ENCODE measurements at places on chromosomes 12 and 14.

GRCh38 chr12:12774791-12775190 is 10.7 kb upstream of the APOLD1 start:
- DNase-seq = no peak

DNA sequence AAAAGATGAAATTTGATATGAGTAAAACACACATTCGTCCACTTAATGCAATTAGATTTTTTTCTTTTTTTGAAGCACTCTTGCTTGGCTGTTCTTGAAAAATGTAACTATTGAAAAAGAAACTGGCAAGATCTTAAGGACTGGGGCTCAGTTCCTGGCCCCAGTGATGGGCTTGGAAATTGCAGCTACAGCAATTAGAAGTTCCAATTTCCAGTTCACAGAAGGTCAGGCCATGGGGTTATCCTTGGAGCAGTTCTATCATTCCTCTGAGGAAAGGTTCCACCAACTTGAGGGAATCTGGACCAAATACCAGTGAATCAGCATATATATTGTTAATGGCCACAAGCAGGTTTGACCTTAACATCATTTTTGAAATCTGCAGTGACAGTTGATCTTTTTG is 18.9 kb downstream of the IGF1 start:
- DNase-seq = no peak

DNA sequence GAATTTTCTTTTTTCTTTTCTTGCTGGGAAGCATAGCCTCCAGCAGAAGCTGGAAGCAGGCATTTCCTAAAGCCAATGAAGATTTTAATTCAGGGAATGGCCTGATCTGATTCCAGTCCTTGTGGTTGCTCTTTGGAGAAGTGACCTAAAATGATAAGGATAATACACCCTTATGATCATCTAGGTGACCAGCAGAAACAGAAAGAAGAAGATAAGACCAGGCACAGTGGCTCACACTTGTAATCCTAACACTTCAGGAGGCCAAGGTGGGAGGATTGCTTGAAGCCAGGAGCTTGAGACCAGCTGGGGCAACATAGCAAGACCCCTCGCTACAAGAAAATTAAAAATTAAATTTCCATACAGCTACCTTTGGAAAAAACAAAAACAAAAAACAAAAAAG is 51.2 kb downstream of the EEA1 start:
- no peak for DNase-seq

DNA sequence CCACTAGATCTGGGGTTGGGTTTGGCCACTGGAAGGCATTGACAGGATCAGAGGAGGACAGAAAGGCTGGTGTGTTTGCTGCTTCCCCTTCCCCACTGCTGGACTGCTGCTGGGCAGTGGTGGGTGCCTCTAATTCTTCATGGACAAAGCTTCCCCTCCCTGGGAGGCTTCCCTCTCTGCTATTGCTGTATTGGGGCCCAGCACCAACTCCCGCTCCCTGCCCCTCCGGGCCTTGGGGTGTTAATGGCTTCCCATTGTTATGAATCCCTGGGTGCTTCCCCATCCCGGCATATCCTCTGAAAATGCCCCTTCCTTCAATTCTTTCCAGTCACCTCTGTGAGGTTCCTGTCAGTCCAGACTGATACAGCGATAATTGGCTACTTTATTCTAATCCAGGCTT is 310.2 kb downstream of the GLT1D1 start:
- DNase-seq = no peak

DNA sequence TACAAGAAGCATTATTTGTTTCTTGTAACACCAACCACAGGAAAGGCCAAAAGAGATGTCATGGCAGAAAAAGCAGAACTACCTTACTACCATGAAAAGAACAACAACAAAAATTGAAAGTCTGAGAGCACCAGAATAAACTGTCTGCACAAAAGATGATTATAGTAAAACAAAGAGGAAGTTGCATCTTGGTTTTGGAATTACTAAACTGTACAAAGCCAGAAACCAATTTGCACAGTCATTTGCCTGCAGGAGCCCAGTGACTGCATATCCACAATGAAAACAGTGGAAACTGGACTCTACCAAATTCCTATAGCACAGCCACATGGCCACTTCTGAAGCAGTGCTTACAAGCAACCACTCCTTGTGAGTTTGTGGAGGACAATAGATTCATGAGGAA is 276.2 kb downstream of the SSPN start:
- no peak for DNase-seq

GRCh38 chr12:32069071-32069470 is 37.6 kb upstream of the BICD1 start:
- no peak for DNase-seq

- no peak for DNase-seq
These were observed 618.4 kb downstream of the SLC6A15 start for GRCh38 chr12:84294246-84294645.

DNA sequence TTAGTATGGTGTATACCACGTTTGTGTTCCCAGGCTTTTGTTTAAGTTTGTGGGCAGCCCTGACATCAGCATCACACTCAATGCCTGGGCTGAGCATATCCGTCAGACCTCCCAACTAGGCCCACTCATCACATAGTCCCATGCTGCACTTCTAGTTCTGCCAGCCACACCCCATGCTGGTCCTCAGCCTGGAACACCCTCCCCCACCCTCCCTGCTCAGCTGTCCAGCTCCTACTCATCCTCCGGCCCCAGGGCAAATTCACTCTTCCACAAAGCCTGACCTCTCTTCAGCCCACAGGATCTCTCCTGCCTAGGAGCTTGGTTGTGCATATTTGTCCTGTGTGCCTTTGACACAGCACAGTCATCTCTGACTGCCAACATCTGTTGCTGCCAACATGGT is 3.9 kb upstream of the ENDOU start:
- DNase-seq = no peak

Measured in NK-92 treated with Interleukin-12 subunit alpha and Interleukin-12 subunit beta, amount 100 ng/mL, for 24 hours (cell line).